ENCODE measurements at places on chromosomes 11 and 22.

DNA sequence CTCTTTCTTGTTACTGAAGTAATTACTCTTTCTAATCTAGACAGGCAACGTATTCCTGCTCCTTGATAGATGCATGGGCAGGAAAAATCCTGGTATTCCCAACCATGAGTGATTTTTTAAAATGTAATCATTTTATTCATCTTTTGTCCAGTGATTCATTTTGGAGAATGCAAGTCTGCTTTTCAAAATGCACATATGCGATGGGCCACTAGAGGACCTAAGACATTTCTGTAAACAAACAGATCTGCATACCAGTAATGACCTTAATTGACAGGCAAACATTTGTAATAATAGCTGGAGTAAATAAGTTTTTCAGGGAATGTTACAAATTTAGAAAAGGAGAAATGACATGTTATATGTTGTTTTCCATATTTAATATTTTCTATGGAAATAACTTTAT, 1167.6 kb downstream of the JRKL start:
- no peak for DNase-seq

GRCh38 chr11:46554213-46555147, 39.3 kb downstream of the AMBRA1 start:
- DNase-seq: no peak

DNA sequence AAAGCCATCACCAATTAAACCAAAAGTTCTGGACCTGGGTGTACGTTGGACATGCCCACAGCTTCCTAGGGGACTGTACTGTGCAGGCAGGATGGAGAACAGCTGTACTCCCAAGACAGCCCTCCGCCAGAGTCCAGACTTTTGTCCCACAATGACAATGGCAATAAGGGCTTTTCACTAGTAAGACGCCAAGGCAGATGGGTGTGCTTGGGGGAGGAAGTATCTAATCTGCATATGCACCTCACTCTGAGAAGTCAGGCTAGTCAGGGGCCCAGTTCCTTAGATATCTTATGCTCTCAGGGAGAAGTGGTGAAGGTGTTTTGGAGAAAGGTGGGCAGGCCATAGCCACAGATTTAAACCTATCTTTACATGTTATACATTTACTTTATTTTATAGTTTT, 85.1 kb upstream of the USP47 start:
- no peak for DNase-seq

DNA sequence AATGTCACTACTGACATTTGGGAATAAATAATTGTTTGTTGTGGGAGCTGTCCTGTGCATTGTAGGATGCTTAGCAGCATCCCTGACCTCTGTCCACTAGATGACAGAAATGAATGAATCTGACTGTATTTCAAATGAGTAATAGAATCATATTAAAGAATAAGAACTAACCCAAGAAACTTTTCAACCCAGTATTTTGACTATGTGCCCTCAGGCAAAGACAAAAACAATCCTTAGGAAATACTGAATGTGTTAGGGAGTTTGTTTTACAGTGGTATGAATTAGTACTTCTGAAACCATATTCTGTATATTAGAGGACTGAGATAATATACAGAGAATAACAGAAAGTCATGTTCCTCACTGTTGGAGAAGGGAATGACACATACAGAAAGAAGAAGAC, 320.9 kb upstream of the PITPNB start:
- no peak for DNase-seq

GRCh38 chr22:39351689-39352214, 2.0 kb downstream of the SYNGR1 start:
- DNase-seq: no peak

- no peak for DNase-seq
Observed at GRCh38 chr22:25360411-25360810, 141.0 kb downstream of the CRYBB2 start.

DNA sequence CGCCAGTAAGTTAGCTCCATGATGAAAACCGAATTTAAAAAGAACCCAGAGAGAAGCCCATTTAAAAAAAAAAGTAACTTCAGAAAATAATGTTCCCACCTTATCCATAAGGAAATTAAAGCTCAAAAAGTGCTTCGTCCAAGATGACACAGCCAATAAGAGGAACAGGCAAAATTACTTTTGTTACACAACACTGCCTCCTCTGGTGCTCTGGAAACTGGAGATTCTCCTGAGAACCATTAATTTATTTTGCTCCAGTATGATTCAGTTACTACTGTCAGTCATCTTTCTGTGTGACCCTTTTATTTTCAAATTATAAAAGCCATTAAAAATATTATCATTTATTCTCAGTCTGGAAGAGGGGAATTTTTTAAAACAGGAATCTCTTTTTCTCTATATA, 2.0 kb downstream of the IFT27 start:
- no peak for DNase-seq
